NCI-H1930 (cell line): ENCODE measurements at places on chromosomes 12 and 14.

GRCh38 chr14:42141328-42141727 lies 534.7 kb downstream of the LRFN5 start:
- no peak for DNase-seq

GRCh38 chr14:76306131-76306530 lies 69.8 kb upstream of the ESRRB start:
- no peak for DNase-seq

- DNase-seq: no peak
Observed at GRCh38 chr12:389142-390096, at the start of gene KDM5A. KDM5A (minus strand) TSS chr12:389320; CDS start chr12:389091, 229 bp downstream.

DNA sequence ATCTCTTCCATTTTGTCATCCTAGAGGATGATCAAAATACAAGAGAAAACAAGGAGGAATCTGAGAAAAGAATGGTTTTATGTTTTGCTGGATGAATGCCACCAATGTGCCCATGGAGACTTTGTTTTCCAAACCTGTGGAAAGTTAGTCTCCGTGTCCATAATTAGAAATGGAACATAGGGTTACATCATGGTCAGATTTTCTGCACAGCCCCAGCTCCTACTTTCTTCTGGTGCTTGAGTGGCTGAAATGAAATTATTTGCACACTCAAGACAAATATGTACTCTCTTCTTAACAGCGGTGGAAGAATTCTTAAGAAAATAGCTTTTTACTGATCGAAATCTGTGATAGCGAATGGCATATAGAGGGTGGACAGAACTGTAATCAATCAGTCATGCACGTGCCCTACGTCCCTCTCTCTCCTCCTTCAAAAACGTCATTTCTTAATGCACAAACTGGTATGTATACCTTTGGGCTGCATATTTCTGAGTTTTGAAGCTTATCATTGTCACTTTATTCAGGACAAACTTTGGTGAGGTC lies 825.2 kb downstream of the AACS start:
- no peak for DNase-seq

GRCh38 chr14:71355324-71356201 lies 448.3 kb downstream of the PCNX1 start:
- no peak for DNase-seq
